ENCODE measurements at places on chromosomes 12 and 14.
A peak's percentile ranks its signal among the peaks of the same experiment; 100 is the strongest.

- peak; percentile 43 for DNase-seq
Measured at GRCh38 chr12:48795550-48796455, 6.9 kb upstream of the ADCY6 start.

DNA sequence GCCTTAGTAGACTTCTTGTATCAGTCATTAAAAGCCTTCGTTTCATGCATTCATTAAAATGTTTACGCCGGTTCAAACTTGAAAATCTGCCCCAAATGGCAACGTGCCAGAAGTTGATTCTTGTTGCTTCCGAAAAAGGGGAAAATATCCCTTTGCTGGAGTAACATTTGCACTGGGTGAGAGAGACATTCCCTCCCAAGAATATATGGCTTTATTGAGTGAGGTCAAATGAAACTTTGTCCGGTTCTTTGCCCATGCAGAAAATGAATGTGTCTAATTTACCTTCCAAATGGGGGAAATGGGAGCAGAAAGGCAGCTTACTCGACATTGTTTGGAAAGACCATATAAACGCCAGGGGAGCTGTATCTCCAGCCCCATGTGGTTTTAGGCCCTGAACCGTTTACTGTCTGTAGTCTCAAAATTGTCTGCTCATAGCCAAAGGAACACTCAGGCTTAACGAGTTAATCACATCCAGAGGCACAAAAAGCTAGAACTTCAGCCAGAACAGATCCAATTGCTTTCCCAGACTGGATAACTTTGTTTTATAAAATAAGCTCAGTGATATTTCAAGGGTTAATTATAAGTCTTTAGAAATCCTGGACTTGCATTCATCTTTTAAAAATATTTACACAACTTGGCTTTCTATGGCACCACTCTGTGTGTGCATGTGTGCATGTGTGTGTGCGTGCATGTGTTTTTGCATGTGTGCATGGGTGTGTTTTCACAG is 2.9 kb upstream of the EMP1 start:
- no peak for DNase-seq

DNA sequence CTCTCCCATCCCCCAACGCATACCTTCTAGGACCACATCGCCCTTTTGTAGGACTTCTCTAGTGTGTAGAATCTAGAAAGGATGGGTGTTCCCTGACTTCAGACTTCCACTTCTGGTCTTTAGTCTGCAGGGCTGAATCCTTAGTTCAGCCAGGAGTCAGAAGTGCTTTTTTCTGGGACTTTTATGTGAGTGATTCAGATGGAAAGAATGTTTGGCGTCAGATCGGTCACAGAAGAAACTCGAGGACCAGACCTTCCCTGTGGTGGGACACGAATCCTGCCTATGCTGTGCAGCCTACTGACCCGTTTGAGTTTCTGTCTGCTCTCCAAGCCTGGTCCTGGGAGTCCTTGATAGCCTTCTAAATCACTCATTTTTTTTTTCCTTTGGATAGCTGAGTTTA is 165.4 kb upstream of the SSTR1 start:
- DNase-seq = no peak

DNA sequence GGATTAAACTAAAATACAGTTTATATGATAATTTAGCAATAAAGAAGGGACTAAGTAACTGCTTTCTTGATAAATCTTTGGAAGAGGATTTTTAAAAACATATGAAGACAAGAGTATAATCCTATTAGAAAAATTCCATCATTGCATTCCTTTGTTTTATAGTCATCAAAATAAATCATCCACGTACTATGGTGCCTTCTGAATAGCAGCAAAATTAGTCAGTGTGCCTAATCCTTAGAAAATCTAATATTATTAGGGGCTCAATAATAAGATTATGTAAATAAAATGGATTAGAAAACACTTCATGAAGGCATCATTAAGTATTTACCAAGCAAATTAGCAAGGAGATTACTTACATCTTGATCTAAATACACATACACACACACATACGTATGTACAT is 102.1 kb downstream of the KCNH5 start:
- DNase-seq = no peak

GRCh38 chr12:46371718-46372543 is 642 bp downstream of the SLC38A2 start:
- no peak for DNase-seq

GRCh38 chr14:24403294-24403998 is 4.6 kb downstream of the NYNRIN start:
- DNase-seq = no peak

GRCh38 chr12:128715485-128715884 is 108.3 kb downstream of the SLC15A4 start:
- no peak for DNase-seq

DNA sequence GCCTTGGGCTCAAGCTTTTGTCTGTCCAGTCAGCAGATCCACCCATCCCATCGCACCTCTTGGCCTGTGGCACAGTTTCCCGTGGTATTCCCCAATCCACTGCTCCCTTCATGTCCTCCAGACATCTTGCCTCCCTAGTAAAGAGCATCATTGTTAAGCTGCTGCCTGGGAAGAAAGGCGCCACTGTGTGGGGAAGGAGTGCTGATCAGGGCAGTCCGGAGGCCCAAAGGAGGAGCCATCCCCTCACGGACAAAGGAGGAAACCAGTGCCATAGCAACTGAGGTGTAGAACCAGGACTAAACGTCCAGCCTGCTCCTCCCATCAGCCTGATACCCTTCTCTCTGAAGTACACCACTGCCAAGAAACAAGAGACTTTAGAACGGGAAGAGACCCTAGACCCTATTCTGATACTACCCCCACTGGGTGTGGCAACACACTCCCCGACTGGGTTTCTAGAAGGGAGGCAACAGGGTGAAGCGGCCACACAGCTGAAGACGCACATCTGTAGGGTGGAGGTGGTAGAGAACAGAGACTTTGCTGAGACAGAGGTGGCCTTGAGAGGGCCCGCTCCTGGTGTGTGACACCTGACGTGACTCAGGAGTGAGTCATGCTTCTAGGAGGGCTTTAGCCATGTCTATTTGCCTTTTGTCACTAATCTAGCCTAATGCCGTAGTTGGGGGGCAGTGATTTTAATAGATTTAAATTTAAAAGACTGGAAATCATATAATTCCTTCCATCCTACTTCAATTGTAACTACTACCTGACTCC is 185.0 kb downstream of the DPF3 start:
- DNase-seq = no peak

DNA sequence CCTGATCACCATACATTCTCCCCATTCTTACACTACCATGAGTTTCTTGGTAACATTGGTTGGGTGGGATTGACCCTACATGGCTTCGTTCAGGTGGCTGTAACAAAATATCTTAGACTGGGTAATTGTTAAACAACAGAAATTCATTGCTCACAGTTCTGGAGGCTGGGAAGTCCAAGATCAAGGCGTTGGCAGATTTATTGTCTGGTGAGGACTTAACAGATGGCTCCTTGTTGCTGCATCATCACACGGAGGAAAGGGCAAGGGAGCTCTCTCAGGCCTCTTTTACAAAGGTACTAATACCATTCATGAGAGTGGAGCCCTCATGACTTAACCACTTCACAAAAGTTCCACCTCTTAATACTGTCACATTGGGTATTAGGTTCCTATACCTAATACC is 116.7 kb upstream of the EGLN3 start:
- DNase-seq = no peak

DNA sequence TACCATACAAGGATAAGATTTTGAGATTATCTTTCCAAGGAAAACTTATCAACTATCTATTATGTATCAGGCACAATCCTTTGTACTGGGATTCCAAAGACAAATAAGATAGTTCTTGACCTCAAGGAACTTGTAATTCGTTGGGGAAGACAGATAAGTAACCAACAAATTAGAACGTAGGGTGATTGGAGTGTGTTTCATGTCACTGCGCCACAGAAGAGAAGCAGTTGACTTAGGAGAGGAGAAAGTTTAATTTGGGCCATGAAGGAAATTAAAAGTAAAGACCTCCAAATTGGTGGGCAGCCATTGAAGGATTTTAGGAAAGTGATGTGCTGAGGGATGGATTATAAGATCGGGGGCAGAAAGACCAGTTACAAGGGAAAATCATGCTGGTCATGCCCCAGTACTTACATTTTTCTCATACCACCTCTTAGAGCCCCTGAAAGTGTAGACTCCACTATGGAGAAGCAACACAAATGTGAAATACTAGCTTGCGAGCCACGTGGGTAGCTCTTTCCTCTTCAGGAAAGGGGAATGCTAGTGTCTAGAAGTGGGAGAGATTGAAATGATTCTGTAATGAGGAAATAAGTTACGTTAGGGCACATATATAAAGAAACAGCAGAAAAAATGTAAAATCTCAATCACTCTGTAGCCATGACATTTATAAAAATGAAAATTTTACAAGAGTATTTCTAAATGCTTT is 148.7 kb downstream of the ETV6 start:
- DNase-seq = no peak

GRCh38 chr14:102063808-102064429 is 22.9 kb downstream of the HSP90AA1 start:
- DNase-seq = no peak

DNA sequence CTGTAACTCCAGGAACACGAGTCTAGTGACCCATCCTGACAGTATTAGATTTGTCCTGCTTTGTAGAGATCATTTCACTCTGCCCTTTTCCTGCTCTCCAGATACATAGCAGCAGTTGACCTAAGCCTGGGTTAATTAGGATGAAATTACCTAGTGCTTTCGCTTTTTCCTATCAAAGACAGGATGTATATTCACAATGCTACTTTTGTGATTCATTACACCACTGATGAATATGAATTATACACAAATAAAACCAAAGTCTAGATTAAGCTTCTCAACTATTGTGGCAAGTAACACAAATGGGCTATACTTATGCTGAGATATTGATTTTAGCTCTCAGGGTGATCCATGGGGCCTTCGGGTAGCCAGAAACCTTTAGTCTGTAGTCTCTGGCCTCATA is 17.9 kb downstream of the CERS5 start:
- DNase-seq = no peak

- no peak for DNase-seq
Measured at GRCh38 chr14:76762411-76763095, 1.3 kb downstream of the VASH1 start.

- no peak for DNase-seq
Measured at GRCh38 chr14:94217116-94217515, 43.0 kb downstream of the PPP4R4 start.

DNA sequence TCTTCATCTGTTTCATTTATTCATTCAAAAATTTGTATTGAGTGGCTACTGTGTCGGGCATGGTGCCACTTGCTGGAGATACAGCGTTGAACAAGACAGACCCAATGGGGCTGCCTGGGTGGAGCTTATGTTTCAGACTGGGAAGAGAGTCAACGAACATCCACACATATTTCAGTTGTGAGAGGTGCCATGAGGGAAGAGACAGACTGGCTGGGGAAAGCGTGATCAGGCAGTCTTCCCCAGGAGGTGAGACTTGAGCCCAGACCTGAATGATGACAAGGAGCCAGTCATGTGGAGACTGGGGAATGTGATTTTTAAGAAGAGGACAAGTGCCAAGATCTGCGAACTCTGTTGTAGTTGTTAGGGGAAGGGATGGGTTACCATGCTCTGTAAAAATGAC is 12.2 kb downstream of the BICD1 start:
- no peak for DNase-seq

DNA sequence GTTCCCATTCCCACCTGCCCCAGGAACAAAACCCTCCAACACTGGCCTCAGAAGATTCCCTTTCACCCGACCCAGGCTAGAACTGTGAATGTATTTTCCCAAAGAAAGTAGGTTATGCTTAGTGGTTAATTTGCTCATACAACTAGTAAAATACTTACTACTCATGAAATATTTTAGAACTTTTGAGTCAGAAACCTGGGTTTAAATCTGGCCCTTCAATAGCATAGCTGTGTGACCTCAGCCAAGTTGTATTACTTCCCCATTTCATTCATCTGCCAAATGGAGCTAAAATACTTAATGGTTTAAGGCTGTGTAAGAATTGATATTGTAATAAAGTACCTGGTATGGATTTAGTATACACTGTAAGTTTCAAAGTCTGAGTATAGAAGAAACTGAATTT is 69.1 kb upstream of the DNM1L start:
- DNase-seq = no peak

- DNase-seq = no peak
Measured at GRCh38 chr14:84592770-84593169, 937.2 kb upstream of the FLRT2 start.

GRCh38 chr12:96402061-96402460 is 1.8 kb upstream of the CDK17 start:
- no peak for DNase-seq

DNA sequence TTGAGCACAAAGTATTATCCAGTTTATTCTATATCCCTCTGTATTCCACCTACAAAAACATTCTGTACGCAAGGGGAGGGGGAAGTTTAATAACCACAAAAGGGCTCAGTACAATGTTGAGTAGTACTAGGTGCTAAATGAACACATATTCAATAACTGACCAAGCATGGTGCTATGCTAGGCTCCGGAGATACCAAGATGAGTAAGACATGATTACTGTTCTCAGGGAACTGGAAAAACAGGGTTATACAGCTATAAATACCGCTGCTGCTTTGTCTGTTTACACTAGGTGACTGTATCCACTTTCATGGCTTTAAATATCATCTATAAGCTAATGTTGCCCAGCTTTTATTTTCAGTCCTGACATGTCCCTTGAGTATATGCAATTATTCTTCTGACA is 135.8 kb downstream of the INSM2 start:
- DNase-seq = peak; percentile 88

DNA sequence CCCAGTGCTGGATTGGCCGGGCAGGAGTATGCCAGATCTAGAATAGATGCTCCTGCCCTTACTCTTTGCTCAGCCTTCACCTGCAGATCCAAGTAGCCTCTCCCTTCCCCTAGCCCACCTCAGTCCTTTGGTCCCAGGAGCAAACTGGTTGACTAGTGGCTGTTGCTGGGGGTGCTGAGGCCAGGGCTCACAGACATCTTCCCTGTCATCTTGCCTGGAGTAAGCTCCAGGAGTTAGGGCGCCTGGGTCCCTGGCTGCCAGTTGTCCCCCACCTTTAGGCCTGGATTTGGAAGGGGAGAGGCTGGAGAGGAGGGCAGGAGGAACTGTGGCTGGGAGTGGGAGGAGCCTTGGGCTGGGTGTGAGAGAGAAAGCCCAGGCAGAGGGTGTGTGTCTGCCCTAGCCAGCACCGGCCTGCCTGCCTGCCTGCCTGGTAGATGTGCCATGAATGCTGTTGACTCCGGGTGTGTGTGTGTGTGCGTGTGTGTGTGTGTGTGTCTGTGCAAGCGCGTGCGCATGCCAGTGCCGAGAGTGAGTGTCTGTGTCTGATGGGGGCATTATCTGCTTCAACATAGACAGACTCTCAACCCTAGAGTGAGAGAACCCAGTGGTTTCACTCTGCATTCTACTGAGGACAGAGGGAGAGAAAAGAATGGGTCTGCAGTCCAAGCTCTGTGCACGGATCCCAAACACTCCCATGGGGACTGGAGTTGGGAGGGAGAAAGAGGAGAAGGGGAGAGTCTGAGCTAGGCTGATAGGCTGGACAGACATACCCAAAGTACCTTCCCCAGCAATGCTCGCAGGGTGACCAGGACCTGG is 845 bp upstream of the RARG start:
- DNase-seq = no peak

- no peak for DNase-seq
Measured at GRCh38 chr14:73741876-73742519, 27.8 kb upstream of the PNMA1 start.

- DNase-seq = no peak
Measured at GRCh38 chr14:22524784-22525161, 64.3 kb downstream of the DAD1 start.

GRCh38 chr12:64894827-64895475 is 70.5 kb downstream of the TBC1D30 start:
- peak; percentile 81 for DNase-seq

- DNase-seq = no peak
Measured at GRCh38 chr12:51636581-51636980, 45.5 kb downstream of the SCN8A start.

GRCh38 chr14:57962325-57963035 is 96.6 kb upstream of the SLC35F4 start:
- no peak for DNase-seq

- no peak for DNase-seq
Measured at GRCh38 chr14:49634547-49635334, at the start of gene DNAAF2. Gene DNAAF2 (minus strand): TSS chr14:49635244. CDS start chr14:49635149, 95 bp downstream.

All from LNCaP clone FGC (cell line).